ENCODE measurements at places on chromosomes 5 and 9.

- no peak for DNase-seq
Measured at GRCh38 chr5:168765551-168766425, 186.6 kb upstream of the PANK3 start.

- no peak for DNase-seq
Measured at GRCh38 chr9:120889606-120890271, 12.8 kb upstream of the PHF19 start.

DNA sequence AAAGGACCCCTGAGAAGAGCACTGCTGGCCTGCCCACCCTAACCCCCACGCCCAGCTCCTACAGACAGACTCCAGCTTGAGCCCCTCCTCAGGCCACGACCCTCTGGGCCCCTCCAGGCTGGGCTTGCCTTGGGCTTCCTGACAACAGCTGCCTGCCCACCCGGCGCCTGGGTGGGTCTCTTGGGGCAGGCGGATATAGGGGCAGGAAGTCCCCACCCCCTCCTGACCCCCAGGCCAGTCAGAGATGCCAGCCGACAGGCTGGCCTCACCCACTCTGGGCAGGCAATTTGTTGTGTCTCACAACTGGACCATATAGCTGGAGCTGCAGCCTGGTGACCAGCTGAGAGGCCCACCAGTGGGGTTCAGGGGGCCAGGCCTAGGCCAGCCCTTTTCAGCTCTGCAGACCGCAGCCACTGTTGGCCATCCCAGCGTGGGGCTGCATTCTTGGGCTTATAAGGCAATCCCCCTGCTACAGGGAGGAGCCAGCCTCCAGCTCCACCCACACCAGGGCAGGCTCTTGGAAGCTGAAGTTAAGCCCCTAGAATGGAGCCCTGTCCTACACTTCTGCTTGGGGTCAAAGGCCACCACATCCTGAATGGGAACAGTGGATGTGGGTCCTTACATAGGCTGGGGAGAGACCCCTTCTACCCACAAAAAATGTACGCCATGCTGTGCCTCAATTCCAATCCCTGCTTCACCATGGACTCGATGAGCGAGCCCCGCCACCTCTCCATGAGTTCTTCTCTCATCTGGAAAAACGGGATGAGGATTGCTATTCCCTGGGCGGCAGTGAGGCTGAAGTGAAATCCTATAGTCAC, 2.0 kb downstream of the PDLIM7 start:
- DNase-seq = no peak

GRCh38 chr9:88435336-88435735, 47.1 kb downstream of the SPIN1 start:
- DNase-seq = no peak

GRCh38 chr9:93118863-93119702, 15.0 kb downstream of the NINJ1 start:
- DNase-seq = no peak

- DNase-seq = no peak
Measured at GRCh38 chr5:171261361-171261760, 47.7 kb upstream of the TLX3 start.

GRCh38 chr5:56456002-56456401, 222.9 kb upstream of the ANKRD55 start:
- DNase-seq = no peak

DNA sequence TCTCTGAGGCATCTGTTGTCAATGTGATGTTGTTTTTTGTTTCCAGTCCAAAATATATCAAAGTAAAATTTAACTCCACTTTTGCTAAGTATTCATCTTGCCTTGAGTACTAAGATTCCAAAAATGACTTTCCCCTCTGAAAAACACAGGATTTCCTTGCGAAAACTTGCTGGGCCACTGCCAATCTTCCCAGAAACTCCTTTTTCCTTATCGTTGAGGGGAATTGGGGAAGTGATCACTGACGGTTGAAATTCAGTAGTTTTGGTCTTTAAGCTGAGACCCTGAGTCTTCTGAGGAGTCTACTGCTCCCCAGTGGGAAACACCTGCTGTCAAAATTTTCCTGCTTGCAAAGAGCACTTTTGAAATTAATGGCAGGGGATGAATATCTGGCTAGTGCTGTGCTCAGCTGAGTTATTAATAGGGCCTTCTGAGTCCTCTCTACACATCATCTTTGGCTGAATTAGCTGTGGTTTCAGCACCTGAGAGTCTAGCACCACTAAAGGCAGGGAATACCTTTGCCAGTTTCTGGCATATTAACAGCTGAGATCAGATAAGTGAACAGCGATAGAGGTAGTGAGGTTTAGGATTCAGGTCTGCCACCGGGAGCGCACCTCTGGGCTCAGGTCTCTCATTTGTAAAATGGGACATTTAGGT, 18.0 kb downstream of the TLR4 start:
- DNase-seq = no peak

- no peak for DNase-seq
Measured at GRCh38 chr5:84181093-84181492, 203.6 kb downstream of the EDIL3 start.

DNA sequence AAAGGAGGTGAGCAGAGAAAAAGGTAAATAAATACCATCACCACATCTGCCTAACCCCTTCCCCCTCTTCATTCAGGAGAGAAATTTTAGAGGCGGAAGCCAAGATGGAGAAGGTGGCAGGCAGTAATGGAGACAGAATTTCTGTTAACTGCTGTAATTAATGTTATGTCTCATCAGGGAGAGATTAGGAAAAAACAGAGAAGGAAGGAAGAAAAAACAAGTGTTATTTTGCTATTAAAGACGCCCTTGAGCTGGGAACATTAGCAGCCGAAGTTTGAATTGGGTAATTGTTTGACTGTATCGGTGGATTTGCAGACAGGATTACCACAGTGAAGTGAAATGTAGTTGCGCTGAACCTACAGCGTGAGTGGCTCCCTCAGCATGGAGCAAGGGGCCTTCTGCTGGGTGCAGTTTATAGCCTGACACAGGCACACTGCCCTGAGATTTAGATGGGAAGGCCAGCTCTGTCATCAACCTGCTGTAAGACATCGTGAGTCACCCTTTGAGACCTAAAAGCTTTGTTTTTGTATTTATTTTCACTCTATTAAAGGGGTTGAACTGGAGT, 136.3 kb downstream of the ASTN2 start:
- no peak for DNase-seq

GRCh38 chr5:94793113-94793815, 174.8 kb downstream of the SLF1 start:
- DNase-seq = peak; percentile 31

- DNase-seq = no peak
Measured at GRCh38 chr9:84567805-84568204, 101.7 kb upstream of the NTRK2 start.

GRCh38 chr9:10674586-10674985, 61.8 kb upstream of the PTPRD start:
- DNase-seq = no peak

DNA sequence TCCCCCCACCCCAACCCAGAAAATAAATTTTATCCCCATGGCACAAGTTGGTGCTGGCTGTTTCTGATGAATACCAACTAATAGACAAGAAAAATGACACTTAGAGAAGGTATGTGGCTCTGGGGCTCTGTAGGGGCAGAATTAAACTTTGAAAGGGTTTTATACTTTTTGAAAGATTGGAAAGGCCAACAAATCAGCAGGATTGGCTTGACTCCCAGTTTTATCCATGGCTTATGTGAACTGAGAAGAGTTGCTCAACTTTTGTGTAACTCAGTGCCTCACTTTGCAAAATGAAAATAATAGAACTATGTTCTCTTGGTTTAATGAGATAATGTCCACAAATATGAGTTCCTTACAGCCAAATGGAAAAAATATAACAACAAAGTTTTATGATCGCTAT, 288.9 kb upstream of the KIF2A start:
- no peak for DNase-seq

- peak; percentile 66 for DNase-seq
Measured at GRCh38 chr9:130026583-130027340, 16.2 kb downstream of the FNBP1 start.

GRCh38 chr9:130030651-130031127, 12.3 kb downstream of the FNBP1 start:
- no peak for DNase-seq

All from B cell (primary cell).